ENCODE measurements at places on chromosomes 2 and 18.

- no peak for DNase-seq
These were observed 9.7 kb downstream of the ERMN start for GRCh38 chr2:157315901-157316300.

- no peak for DNase-seq
These were observed 391.9 kb downstream of the TMEM182 start for GRCh38 chr2:103153580-103154284.

DNA sequence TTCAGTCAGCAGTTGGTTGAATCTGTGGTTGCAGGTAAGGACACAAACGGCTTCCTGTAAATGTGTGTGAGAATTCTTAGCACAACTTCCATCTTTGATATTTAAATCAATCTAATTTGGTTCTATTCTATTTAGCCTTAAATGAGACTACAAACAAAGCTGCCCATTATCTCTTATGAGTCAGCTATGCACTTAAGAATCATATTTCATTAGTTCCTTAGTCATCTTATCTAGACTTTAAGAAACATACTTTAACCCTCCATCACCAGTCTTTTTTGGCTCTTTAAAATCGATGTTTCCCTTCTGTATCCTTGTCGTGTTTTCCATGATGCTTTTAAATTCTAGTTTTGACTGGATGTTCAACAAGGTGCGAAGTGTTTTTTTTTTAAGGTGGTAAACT lies 114.4 kb upstream of the TMEM200C start:
- DNase-seq = no peak

DNA sequence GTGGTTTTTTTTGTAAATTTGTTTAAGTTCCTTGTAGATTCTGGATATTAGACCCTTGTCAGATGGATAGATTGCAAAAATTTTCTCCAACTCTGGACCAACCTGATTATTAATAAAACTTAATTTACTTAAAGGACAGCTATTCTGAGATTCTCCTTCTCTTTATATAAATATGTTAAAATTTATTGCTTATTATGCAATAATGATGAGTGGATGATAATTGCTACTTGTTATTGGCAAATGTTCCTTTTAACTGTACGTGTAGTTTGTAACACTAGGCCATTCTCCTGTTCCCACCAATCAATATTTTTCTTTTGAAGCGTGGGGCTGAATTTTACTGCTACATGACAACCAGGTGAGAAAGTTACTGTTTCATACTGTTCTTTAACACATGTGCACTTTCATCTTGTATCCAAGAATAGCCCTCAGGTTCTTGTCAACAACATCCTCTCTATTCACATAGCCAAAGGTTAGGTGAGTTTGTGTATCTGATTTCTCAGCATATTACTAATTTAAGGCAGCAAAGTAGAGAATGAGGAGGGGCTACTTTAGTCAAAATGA lies 16.6 kb upstream of the STK17B start:
- no peak for DNase-seq

DNA sequence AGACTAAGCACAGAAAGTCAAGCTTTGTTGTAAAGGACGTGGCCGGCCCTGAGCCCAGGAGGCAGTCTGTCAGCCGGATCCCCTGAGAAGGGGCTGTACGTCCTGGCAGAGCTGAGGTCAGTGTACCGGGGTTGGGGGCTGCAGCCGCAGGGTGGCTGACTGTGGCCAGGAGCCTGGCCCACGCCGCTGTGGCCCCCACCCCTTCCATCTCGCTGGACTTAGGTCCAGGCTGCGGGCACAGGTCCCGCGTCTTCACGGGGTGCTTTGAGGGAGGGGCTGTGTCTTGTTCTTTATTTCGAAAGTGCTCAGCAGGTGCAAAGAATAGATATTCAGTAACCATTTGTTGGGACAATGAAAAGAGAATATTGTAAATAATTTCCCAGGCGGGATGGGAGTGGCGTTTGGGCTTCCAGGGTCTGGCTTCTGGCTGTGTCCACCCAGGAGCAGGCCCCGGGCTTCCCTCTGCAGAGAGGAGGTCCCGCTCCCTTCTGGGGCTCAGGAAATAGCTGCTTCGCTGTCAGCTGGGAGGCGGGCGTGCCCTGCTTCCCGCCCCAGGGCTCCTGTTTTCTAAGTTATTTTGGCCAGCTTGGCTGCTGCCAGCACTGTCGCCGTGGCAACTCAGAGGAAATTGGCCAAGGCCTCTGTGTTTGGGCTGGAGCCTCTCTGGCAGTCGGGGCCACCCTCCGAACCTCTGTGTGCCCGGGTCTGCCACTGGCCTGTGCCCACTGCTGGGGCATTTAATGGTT lies 7.4 kb downstream of the NFATC1 start:
- DNase-seq = peak; percentile 67

DNA sequence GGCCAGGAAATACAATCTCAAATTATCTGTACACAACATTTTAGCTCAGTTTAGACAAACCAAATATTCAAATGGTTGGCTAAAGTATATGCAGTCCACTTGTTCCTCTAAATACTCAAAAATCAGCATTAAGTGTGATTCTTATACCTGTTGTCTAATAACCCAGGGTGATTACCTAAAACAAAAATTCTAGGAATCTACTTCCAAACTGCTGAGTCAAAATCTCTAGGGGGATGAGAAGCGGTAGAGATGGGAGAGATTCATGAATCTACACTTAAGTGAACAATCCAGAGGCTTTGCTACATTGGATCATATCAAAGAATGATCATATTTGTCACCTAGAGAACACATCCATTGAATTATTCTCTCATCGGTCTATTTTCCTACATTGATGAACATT lies 420.9 kb upstream of the PKDCC start:
- no peak for DNase-seq

DNA sequence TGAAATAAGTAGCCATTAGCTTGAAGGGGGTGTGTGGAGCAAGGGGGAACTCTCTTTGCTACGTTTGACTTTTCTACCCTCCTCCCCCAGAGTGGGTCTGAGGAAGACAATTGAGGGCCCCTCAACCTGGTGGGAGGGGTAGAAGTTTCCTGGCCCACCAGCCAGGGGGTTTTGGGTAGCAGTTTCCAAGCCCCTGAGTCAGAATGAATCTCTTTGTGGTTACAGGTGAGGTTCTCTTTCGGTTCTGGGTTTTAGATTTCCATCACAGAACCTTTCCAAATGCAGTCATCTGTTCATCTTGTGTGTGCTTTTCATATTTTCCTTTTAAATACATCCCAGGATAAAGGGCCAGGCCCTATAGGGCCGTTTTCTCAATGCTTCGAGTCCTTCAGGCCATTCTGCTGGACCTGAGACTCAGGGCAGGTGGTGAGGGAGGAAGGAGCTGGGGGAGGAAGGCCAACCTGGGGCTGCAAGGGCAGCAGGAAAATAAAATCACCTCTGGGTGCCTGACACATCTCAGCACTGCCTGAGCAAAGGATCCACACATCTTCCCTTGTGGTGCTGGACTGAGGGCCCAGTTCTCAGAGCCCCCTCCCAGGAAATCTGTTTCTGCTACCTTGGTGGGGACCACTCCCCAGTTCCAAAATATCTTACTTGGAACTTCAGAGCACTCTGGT lies 4.7 kb downstream of the LBH start:
- no peak for DNase-seq

GRCh38 chr2:171069286-171069956 lies 91.3 kb downstream of the TLK1 start:
- no peak for DNase-seq

DNA sequence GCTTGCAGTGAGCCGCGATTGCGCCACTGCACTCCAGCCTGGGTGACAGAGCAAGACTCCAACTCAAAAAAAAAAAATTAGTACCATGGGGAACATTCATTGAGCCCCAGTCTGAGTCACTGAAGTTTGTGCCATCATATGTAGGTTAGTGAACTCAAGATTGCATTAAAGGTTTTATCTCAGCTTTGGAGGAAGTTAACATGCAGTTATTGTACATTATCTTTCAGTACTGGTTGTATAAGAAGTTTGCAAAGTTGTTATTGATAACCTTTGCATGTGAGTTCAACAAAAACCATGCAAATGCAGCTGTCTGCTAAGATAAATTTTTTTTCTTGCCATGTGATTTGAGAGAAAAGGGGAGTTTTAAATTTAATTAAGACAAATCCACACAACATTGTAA lies 95.7 kb downstream of the MEIS1 start:
- DNase-seq = no peak

DNA sequence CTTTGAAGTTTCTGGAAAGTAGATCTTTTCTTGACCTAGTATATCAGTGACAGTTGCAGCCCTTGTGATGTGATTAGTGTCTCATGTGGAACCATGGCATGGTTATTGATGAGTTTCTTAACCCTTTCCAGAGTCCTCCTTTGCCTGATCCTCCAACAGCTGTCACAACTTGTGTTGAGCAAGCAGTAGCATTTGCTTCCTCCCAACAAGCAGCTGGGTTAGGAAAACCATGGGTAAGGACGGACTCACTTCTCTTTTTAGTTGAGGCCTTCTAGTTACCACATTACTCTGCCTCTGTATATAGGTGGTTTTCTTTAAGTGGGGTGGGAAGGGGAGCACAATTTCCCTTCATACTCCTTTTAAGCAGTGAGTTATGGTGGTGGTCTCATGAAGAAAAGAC lies 96.3 kb downstream of the XRCC5 start:
- DNase-seq = no peak

DNA sequence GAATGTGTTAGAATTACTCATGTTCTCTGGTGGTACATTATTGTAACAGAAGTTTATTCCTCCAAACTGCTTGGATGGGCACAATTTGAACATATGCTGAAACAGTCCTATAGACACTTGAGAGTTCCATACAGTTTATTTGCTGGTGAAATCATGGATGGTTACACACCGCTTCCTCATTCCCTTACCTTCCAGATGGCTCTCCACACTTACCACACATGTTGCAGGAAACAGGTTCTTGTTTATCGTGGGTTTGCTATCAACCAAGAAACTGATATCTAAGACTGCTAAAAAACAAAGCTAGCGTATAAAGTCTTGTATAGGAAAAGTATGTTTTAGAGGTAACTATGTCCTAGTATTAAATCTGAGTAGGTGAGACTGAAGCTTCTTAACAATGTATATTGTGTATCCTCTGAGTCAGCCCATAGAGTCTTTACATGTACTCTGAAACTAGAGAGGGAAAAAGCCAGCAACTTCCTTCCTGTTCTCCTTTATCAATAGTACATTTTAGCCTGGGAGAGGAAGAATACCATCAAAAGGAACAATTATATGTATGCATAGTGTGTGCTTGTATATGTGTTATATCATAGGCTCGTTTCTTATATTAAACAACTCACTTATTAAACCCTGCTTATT lies 313.1 kb downstream of the PLCL1 start:
- DNase-seq = no peak

DNA sequence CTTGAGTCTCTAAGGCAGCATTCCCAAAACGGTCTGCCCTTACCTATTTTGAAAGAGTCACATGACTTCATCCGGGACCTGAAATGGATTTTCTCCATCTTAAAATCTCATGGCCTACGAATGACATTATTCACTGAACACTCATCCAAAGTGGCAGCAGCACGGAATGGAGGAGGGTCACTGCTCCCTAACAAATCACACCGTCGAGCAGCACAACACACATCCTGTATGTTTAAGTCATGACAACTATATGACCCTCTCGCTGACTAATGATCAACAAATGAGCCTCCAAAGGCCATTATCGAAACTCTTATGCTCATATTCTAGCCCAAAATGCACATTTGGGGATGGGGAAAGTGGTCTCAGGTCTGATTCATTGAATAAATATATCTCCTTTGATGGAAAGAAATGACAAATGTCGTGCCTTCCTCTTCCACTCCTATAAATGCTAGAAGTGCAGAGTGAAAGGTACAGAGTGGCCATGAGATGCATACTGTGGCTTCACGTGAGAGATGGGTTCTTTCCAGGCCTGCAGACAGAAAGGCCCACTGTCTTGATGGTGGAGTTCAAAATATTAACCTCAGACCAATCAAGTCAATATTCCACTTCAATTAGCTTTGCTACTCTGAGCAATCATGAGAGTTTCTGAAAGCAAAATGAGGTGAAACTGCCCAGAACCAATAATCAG lies 70.8 kb downstream of the C2orf76 start:
- no peak for DNase-seq

- DNase-seq = no peak
These were observed 9.4 kb downstream of the CASP8 start for GRCh38 chr2:201269764-201270163.

DNA sequence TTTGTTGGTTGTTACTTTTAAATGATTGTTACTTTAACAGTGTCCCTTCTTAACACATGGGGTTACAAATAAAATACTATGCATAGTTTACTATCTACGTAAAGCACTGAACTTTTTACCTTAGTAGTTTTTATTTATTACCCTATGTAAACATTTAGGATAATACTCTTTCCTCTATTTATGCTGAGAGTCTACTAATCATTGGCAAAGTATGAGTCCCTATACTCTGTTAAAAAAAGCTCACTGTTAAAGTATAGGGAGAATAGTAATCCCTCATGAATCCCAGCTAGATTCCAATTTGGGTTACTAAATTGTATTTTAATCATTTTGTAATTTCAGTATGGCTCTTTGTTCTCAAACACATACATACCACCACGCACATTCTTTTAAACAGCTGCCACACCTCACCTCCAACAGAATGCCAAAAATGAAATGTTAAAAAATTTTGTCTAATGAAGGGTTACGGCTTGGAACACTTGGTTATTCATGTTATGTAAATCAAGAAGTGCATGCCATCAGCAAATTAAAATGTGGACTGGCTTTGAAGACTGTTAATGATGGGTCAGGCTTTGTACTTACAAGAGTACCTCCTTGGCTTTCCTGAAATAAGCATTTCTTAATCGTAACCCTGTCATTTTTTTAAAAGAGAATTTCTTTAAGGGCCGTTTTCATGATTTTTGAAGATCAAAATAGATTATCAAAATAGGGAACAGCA lies 104.9 kb downstream of the TMEM247 start:
- no peak for DNase-seq

- DNase-seq = no peak
These were observed 125.8 kb downstream of the OSBPL6 start for GRCh38 chr2:178320011-178320585.

DNA sequence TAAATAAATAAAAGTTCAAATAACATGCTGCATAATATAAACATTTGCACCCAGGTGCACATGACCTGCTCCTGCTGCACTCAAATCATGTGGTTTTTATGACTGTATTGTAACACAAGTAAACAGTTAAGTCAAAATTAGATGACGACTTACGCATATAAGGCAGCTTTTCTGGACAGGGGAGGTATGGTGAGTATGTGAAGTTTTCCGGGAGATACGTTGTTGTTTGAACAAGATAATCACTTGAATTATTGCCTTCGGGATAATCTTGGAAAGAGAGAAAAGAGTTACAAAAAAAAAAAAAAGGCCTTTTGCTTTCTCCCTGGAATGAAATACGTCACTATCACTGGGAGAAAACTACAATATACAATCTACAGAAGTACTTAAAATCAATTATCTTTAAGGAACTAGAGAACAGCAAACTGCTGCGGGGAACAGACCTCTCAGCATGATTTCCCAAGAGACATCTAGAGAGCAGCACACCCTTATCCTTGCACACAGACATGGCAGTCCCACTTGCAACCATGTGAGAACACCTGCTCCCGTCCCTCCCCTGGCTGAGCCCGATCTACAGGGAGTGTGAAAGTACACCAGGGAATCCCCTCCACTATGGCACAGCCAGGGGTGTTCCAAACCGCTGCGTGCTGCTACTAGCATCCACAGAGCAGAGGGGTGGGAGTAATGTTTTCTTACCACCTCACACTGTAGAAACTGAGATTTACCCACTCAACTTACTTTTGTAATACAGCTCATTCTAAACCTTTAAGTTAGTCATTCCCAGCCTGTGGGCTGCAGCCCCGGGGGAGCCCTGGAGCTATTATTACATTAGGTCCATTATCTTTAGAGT lies 26.3 kb downstream of the B4GALT6 start:
- no peak for DNase-seq

GRCh38 chr2:227455200-227455599 lies 16.8 kb upstream of the AGFG1 start:
- DNase-seq = no peak
